Stimulated activated CD4-positive, alpha-beta T cell treated with anti-CD3 and anti-CD28 coated beads, TNF-alpha, amount 100 ng/mL, for 24 hours (primary cell): ENCODE measurements at places on chromosomes 13 and 19.

DNA sequence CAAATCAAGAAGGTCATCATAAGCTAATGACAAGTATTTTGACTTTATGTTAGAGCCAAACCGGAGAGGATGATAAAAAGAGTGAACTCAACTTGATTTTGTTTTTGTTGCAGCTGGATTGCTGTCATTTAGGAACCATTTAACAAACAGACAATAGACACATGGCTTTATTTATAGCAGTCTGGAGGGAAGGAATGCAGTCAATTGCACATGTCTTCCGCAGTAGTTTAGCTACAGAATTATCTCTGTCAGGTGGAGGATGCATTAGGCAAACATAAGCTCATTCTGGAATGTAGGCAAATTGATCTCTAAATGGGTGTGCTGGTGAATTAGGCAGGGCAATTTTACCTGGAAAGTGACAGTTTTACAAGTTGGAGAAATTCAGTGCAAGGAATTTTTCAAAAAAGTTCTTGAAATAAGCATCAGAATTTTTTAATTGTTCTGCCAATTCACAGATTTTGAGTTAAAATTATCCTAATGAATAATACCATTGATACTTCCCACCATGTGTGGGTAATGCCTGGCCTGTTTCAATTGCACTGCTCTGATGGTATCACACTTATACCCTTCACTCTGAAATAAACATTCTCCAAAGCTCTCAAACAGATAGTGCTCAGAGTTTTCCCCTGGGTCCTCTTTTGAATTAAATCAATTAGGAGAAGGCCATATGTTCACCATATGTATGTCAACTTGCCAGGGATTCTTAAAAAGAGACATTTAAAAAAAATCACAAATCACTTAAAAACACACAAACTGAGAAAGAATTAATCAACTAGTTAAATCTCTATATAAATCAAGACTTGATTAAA, 318.3 kb downstream of the NDFIP2 start:
- DNase-seq = no peak

DNA sequence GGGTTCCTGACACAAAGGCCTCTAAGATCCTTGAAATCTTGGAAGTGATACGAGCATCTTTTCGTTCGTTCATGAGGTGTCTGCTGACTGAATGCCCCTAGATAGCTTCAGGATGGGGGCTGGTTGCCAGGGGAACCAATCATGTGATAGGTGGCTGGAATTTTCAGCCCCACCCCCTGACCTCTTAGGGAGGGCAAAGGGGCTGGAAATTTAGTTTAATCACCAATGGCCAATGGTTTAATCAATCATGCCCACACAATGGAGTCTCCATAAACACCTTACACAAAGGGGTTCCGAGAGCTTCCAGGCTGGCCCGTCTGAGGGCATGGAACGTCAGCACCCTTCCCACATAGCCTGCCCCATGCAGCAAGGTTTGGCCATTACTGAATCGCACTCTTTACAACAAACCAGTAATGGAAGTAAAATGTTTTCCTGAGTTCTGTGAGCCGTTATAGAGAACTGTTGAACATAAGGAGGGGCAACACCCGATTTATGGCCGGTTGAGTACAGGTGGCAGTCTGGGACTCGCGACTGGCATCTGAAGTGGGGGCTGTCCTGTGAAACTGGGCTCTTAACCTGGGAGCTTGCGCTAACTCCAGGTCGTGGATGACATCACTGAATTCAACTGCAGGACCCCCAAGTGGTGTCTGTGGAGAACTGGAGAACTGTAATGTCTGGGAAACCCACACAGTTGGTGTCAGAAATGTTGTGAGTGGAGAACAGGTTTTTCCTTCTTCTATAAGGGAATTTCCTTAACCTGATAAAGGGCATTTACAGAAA, 25.6 kb downstream of the MLLT1 start:
- DNase-seq = no peak

DNA sequence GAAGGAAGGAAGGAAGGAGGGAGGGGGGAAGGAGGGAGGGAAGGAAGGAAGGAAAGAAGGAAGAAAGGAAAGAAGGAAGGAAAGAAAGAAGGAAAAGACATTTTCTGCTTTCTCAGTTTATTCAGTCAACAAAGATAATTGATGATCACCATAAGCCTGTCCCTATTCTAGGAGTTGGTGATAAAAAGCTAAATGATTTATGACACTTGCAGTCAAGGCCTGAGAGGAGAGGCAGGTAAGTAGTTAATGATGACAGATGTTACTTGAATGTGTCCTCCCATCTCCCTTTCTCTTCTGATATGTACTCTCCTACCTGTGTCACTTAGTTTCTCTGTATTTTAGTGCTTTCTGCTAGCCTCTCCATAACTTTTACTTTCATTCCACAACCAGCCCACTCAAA, 141.3 kb downstream of the SLITRK6 start:
- no peak for DNase-seq

- DNase-seq = no peak
These were observed 4.4 kb downstream of the FTL start for GRCh38 chr19:48969276-48970138.

- no peak for DNase-seq
These were observed 295.0 kb downstream of the ZNF536 start for GRCh38 chr19:30667227-30667626.

- DNase-seq = no peak
These were observed 9.7 kb downstream of the FBXL12 start for GRCh38 chr19:9808855-9809824.

- no peak for DNase-seq
These were observed 452.0 kb downstream of the SLITRK6 start for GRCh38 chr13:85347251-85347650.
